Pulmonary artery endothelial cell (primary cell): ENCODE measurements at places on chromosomes 2 and 18.
A peak's percentile ranks its signal among the peaks of the same experiment; 100 is the strongest.

DNA sequence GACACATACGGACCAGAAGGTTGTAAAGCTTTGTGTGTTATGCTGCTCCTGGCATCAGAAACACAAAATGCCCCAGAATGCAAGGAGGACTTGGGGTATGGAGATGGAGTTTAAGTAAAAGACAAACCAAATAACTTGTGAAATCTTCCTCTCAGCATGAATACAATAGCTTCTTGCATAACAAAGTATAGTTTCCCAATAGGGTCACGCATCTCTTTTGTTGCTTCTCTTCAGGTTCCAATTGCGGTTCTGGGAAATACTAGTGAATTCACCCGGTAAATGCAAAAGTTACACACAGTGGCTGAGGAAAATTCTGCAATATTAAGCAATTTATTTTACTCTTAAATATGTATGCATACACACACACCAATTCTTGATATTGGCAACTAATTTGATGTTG lies 339.2 kb upstream of the EPHA4 start:
- no peak for DNase-seq

DNA sequence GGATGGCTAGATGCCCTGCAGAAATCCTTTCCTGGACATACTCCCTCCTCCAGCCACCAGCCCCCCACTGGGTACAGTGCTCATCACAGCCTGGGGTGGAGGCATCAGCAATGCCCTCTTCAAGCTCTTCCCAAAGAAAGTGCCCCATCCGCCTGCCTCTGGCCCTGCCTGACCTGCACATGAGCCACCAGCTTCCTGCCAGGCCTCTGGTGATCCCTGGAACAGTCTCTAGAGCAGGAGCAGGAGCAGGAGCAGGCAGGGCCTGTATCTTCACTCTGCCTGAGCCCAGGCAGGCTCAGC lies 54.1 kb upstream of the CAB39 start:
- DNase-seq: no peak

GRCh38 chr2:41905597-41906337 lies 142.1 kb upstream of the PKDCC start:
- no peak for DNase-seq

DNA sequence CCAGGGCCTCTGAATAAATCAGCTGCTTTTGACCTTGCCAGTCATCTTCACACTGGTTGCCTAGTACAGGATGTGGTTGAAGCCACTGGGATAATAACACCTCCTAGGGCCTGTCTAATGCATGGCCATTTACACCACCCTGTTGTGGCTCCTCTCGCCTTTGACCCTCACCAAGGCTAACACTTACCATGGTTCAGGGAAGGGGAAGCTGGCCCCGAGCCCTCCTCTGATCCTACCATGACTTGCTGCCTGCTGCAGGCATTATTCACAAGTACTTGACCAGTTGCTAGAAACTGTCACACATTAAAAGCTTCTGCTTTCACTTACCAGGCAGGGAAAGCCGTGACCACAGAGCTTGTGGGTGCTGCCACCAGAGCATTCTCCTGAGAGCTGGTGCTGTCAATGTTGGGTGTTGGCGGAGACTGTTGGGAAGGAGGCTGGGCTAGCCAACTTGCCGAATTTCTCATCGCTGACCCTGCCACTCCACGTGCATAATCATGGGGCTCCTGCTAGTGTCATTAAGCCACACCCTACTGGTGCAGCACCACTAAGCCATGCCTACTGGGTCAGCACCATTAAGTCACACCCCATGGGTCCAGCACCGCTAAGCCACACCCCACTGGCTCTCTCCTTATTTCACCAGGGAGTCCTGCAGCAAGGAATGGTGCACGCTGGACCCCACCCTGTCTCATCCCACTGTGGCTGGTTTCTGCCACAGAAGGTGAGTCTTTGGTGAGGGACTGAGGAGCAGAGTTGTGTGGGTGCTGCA lies 47.0 kb upstream of the TTC39C start:
- DNase-seq: no peak

GRCh38 chr2:173500953-173501352 lies 146.3 kb downstream of the CDCA7 start:
- DNase-seq: no peak

GRCh38 chr2:122009561-122009960 lies 254.1 kb downstream of the TSN start:
- no peak for DNase-seq

DNA sequence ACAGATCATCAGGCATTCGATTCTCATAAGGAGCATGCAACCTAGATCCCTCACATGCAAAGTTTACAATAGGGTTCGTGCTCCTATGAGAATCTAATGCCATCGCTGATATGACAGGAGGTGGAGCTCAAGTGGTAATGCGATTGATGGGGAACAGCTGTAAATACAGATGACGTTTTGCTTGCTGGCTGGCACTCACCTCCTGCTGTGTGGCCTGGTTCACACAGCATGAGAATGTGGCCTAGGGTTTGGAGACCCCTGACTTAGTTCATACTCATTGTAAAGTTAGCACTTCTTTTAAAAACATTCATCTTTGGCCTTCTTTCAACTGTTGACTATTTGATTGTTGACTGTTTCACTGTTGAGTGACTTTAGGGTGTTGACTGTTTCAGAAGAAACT lies 8.7 kb upstream of the CHMP1B start:
- DNase-seq: no peak

DNA sequence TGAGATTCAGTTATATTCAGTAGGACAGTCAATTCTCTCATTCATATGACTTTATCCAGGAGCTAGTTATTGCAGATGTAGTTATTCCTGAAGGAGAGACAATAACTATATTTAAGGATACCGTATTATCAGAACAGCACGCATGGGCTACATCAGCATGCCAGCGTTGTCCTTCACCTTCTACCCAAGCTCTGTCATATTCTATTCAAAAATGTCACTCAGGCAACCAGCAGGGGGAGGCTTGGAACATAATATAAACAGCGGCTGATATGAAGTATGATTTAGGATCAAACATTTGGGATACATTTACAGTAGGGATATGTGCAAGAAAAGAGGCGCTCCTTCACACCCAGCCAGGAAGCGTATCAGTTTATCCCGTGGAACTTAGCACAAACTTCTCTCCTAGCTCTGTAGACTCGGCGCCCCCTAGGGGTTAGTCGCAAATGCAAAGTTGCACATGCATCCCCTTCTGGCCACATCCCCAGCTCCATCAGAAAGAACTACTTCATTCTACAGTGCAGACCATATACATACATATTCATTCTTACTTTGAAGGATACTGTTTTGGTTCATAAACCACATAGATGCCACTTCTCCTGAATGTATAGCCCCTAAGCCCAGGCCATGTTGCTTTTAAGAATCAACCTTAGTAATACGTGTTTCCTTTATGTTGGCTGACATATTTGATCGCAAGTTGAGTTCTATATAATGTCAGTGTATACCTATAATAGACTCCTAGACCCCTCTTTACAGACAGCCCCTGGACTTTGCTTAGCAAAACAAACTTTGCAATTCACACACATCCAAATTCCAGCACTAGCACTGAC lies 759.4 kb downstream of the ADCYAP1 start:
- no peak for DNase-seq

DNA sequence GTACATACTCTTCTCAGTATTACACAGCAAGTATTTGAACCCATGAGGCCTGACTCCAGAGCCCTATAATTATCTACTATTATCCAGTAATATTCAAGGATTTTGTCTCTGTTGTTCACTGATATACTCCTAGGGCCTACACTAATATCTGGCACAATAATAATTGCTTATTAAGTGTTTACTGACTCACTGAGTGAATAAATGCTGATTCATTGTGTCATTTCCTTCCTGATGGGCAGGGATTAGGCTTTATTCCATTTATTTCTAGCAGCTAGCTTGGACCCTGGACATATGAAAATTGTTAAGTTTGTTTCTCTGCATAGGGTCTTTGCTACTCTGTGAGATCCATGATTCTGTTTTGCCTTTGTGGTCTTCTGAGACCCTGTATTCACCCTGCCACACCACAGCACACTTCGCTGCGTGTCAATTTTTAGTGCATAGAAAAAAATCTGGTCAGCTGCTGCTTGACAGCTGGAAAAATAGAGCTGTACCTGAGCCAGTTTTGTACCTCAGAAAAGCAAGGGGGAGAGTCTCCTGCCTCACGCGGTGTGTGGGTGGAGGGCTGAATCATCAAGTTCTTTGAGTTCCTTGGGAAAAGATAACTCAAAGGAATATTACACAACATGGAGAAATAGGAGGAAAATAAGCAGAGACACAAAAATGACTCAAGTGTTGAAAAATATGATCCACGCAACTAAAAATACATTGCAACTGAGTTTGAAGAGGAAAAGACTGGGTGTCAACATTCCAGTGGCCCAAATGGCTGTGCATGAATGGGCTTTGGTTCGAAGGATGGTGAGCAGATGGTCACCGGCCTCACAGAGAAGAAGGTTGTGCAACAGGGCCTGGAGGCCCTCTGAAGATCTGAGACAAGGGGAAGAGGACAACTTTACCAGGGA lies 18.9 kb upstream of the DPP4 start:
- DNase-seq: peak; percentile 57

DNA sequence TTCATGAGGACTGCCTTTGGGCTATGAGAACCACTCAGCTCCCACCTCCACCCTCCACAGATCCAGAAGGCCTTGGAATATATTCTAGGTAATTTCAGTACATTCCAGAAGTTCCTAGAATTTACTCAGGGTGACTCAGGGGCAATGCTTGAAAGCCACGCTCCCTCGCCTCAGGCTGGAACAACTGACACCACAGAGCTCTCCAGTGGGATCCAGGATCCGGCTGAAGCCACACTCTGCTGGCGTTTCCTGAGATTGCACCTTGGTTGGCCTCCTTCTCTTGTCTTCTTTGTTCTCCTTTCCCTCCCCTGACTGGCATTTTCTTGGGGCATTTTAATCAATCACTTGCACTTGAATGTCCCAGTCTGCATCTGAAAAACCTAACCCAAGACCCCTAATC lies 92.6 kb upstream of the KCNE4 start:
- no peak for DNase-seq

DNA sequence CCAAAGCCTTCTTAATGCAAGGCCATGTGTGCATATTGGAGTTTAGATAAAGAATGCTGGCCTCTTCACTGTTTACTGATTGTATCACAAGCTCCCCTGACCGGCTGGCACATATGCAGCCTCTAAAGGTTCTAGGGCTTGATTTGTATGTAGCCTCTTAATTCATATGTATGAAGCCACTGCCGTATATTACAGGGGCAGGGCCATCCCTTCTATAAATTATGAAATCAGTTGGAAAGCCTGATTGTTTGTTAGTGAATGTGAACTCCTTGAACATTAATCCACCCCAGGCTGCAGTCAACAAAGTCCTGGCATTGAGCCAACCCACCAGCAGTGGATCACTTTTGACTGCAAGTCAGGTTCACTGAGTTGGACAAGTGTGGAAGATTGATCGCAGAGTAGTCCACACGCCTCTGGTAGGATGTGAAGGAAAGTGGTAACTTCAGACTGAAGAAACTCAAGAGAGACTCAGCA lies 61.6 kb upstream of the PARD3B start:
- DNase-seq: no peak

DNA sequence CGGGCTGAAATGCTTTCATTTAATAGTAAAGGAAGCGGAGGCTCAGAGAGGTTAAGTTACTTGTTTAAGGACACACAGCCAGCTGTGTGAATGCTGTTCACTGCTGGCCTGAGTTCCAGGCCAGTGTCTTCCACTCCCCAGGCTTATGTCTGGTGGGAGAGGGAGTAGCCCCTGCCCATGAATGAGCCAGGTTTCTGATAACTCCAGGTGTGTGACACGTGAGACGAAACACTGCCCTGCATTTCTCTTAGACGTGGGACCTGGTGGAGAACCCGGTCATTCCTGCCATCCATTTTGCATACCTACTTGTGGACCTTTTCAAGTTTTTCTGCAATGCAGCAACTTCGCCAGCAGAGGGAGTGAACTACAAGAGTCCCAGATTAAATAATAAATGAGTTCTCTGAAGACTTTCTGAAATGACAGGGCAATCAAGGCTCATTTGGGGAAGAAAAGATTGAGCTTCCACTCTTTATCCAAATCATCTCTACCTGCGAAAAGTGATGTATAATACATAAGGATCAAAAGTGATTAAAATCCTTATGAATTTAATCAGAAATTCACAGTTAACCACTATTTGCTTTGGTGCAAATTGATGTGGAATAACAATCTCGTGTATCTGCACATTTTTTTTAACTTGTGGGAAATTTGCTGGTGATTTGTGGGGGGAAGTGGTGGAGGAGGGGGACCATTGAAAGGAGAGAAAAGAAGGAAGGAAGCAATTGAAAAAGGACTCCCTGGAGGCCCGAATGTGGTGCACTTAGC lies 79.4 kb upstream of the ASB18 start:
- peak; percentile 52 for DNase-seq

- DNase-seq: no peak
Observed at GRCh38 chr2:102112271-102112670, 30.3 kb upstream of the IL1R1 start.

DNA sequence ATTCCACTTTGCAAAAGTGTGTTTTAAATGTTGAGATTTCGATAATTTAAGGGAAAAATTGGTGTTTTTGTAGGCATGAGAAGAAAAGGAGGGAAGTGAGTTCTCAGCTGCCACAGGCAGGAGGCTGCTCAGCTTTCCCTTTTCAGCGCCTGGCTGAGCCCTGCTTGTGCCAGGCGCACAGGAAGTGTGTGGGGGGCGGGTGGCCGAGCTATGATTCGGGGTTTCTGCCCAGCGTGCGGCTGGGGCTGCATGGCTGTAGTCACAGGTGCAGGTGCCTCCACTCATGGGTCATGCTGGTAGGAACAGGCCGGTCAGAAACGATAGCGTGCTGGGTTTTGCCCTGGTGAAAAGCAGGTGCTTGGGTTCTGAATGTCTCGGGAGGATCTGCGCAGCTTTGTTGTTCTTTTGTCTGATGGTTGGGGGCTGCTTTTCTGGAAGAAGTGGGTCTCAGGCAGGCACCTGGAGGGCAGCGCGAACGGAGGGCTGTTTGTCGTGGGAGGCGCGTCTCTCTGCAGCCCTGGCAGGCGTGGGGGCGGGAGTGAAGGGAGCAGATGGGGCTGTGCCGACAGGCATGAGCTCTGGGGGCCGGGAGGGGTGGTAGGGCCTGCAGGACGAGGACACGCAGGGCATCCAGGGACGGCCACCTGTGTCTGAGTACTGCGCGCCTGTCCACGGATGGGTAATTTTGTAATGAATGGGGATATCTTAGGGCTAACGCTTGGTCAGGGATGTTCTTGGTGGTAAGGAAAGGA lies 2.1 kb downstream of the KCNG2 start:
- no peak for DNase-seq

GRCh38 chr18:5513947-5514346 lies 29.9 kb downstream of the EPB41L3 start:
- DNase-seq: no peak

DNA sequence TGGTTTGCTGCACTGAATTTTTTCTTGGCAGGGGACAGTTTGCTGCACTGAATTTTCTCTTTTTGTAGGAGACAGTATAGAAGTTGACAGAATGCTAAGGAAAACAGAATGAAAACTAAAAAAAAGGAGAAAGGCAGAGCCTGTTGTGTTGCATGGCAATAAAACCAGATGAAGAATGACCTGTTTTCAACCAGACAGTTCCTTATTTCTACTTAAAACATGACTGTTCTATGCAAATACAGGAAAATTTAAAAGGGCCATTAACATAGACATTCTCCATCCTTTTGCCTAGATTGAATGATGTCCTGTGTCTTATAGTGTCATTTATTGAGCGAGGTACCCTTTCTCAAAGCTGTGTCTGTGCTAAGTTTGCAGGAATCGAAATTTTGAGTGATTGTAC lies 33.3 kb downstream of the ABI2 start:
- no peak for DNase-seq
